ENCODE measurements at places on chromosomes 2 and 18.

DNA sequence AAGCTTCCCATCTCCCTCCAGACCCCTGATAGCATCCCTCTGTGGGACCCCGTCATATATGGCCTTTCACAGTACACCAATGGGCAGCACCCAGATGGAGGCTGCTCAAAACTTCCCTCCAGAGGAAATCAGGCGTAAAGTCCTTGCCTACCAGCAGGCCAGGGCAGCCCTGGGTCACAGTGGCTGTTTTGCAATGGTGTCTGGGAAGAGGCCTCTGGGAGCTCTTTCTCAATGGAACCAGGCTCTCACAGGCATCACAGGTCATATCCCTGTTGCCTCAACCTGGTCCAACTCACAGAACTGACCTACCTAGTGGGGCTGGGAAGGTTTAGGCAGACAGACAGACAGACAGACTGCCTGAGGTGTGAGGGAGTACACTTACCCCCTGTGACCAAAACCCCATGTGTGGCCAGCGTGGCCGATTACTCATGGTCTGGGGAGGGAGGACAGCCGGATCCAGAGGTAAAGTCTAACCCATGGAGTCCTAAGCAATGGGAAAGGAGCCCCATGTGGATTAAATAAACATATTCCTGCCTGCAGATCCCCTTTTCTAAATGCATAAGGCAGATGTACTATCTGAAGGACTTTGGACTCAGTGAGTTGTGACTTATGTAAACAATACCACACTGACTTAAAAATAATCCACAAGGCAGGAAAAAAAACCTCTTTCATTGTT lies 58.2 kb downstream of the BCL2L11 start:
- no peak for DNase-seq

- no peak for DNase-seq
Observed at GRCh38 chr2:211879323-211879722, 659.3 kb downstream of the ERBB4 start.

GRCh38 chr2:227025510-227025909 lies 138.5 kb downstream of the COL4A4 start:
- no peak for DNase-seq

DNA sequence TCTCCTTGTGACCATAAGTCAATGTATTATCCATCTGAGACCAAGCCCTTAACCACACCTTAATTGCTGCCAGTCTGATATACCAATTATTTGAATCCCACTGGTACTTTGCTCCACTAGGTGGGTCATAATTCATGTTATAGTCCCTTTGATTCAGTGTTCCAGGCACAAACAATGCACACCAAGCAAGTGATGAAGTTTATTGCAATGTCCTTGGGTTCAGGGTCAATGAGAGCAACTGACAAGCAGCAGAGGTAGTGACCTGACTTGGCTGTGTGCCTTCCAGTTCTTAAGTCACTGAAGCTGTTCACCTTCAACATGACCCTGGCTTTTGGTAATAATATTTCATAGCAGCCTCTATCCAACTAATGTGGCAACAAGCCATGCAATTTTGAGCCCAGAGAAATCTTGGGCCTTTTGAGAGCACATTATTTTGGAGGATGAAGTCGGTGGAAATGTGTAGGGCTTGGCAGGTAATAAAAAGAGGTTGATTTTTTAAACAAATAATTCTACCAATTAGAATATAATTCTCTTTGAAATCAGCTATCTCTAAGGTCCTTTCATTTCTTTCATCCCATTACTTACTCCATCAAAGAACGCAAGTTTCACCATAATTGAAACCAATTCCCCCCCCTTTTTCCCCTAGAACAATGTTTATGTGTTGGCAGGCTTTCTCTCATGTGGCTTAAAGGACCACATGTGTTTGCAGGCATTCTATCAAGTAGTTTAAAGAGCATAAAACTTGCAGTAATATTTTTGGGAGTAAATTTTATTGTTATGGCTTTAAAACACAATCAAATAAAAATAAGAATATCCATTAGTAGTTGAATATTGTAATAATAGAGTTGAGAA lies 3.1 kb upstream of the CPO start:
- no peak for DNase-seq

DNA sequence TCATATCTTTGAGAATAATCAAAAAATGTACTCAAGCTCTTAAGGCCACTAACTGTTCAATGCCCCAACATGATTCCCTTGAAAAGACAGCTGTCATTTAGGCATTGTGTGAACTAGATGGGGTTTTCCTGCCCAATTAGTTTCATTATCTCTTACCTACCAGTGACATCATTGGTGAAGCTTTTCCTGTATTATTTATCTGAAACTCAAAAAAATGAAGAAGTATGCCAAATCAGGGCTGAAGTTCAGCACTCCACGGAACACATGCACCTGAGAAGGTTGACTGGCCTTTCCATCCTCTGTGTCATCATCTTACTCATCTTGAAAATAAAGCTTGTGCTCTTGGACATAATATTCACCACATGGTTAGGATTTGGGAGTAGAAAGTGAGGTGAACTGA lies 126.4 kb downstream of the TXNL1 start:
- no peak for DNase-seq

DNA sequence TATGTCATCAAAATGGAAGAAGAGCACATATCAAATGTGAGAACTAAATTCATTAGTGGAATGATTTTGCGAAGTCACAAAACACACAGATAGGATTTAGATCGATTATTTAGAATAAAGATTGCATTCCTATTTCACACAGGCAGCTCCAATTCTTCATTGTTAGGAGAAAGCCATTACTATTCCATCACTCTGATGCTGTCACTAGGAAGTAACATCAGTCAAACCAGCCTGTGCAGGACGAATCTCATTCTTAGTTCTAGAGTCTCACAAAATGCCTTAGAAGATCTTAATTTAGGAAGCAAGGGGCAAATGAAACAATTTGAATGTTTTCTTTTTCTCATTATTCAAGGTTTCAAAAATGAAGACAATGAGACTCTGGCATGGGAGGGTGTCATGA lies 44.0 kb upstream of the SPP2 start:
- DNase-seq = no peak

GRCh38 chr2:190036071-190036470 lies 26.5 kb downstream of the MSTN start:
- no peak for DNase-seq

DNA sequence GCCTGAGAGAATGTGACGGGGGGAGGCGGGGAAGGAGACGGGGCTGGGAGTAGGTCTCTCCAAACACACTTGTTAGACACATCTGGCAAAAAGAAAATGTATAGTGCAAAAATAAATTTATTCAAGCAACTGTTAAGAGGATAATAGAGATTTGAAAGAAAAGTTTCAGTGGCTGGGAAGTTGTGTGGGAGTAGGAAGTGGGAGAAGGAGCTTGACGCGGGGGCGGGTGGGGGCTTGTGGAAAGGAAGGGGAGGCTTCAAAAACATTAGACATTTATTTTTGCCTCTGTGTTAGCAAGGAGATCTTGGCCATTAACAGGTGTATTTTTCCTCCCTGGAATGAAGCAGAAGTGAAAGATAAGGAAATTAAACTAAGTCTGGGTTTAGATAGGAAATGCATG lies 90.3 kb downstream of the KLF7 start:
- no peak for DNase-seq

DNA sequence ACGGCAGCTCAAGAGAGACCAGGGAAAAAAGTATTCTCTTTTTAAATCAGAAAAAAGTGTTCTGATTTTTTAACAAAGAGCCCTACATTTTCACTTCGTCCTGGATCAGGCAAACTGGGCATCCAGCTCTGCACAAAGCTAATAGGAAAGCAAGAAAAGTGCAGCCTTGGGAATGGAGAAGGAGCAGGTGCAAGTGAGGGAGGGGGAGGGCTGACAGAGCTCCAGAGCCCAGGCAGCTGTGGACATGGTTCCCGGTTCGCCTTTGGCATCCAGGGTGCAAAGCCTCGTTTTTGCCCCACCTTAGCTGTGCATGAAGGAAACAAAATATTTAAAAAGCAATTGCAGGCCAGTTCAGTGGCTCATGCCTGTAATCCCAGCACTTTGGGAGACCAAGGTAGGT lies 82.2 kb downstream of the FAM124B start:
- DNase-seq = no peak

DNA sequence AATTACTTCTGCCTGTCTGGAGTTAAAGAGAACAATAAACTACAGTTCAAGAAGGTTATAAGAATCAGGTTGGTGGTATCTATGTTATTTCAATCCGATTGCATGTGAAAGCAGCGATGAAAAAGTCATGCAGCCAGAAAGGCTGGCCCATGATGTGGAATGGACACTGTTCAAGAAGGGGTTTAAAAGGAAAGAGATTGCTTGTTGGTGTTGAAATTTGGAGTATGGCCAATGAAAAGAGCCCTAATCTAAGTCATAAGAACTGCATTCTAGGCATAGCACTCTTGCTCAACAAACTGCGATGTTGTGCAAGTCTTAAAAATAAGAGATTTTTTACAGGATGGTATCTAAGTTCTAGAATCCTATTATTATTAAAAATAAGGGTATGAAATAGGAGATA lies 61.3 kb downstream of the EFEMP1 start:
- no peak for DNase-seq

- no peak for DNase-seq
Observed at GRCh38 chr2:235934059-235934773, 234.0 kb downstream of the GBX2 start.

GRCh38 chr2:134682726-134683125 lies 36.1 kb downstream of the TMEM163 start:
- no peak for DNase-seq

DNA sequence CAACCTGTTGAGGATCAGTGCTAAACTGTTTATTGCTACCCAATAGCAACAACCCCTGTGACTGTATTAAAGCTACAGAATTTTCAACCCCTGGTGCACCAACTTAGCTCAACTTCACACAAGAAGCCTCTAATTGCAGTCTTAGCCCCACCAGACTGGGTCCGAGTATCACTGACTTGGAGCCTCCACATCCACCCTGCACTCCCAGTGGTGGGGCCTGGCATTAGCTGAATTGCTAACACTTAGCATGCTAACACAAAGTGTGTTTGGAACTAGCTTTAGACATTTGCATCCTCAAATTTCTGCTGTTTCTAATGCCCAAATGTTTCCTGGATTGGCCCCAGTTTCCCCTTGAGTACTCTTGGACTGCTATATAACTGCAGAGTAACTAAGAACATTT lies 298.6 kb downstream of the AGPS start:
- no peak for DNase-seq

- DNase-seq = no peak
Observed at GRCh38 chr2:122635686-122636085, 880.2 kb downstream of the TSN start.

- DNase-seq = peak; percentile 22
Observed at GRCh38 chr2:241636182-241637017, 558 bp downstream of the THAP4 start.

- DNase-seq = no peak
Observed at GRCh38 chr18:36436387-36436786, 138.9 kb downstream of the FHOD3 start.

DNA sequence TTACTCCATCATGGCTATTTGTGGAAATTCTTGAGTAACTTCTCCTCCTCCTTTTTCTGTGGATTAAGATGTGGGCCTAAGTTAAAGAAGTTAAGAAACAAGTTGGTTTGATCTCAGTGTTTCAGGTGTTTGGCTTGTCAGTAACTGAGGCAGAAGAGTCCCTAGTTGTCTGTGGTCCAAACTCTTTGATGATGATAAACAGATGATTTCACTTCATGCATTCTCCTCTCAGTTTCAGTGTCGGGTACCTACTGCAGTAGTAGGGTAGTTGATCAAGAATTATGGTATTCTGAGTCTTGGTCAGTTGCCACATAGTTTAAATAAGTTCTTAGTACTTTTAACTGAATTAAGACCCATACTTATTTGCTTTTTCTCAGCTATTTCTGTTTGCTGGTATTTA lies 85.6 kb downstream of the NCOA1 start:
- DNase-seq = no peak

GRCh38 chr18:32373995-32374394 lies 96.7 kb downstream of the GAREM1 start:
- no peak for DNase-seq

GRCh38 chr2:238267884-238268680 lies 20.3 kb downstream of the PER2 start:
- no peak for DNase-seq

DNA sequence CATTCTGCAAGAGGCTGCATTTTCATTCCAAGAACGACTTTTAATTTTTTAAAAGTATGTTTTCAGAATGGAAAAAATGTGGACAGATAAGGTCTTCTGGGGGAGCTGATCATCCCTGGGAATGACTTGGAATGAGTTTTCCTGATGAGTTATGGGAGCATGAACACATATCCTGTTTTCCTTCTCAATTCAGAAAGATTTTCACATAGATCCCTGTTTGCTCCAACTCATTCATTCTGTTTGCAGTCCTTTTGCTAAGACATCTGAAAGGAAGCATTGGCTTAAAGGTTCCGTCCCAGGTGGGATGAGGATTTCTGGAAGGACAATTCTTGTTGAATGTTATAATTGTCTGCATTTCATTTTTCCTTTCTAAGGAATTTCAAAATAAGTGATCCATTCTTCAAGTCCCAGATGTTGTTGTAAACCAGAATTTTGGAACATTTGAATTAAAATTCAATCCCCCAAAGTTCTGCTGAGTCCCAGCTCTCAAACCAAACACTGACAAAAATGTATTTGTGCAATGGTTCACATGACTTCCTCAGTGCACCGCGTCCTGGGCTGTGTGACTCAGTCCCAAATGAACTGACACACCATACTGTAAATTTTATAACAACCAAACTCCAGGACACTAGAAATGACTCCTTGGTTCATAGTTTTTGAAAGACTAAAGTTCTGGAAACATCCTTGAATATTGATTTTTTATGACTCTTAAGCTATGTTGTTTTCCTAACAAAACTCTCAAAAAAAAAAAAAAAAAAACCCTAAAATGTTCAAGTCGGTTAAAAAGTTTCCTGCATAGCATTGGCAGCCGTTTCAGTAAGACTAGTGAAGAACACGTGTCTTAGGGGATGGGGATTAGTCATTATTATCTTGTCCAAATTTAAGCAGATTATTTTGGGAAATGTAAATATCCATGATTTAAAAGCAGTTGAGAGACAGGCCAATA lies 281.8 kb upstream of the TCF4 start:
- DNase-seq = no peak

DNA sequence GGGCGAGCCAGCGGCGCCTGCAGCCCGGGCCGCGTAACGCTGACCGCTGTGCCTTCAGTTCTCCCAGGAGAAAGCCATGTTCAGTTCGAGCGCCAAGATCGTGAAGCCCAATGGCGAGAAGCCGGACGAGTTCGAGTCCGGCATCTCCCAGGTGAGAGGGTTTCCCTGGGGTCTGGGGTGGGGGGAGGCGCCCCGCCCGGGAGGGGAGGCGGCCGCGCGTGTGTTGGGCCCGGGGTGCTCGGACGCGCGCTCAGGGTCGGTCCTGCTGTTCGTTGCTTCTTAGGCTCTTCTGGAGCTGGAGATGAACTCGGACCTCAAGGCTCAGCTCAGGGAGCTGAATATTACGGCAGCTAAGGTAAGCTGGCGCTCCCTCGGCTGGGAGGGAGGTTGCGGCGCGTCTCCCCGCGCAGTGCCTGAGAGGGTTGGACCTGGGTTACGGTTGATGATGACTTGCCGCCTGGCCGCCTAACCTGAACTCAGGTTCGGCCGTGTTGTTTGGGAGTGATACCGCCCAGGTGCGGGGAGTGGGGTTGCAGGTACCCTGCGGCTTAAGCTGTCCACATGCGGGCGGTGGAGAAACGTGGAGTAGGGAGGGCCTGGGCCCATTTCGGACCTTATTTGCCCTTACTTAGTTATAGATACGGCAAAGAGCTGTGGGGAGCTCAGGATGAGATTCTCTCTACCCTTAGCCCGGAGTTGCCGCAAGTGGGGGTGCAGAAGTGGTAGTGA lies 638 bp downstream of the RPS7 start:
- no peak for DNase-seq

GRCh38 chr2:12725233-12726187 lies 8.8 kb downstream of the TRIB2 start:
- no peak for DNase-seq
